Panc1 (cell line): ENCODE measurements at places on chromosomes 3 and 15. TPM values are rescaled to one million over a fixed set of nuclear protein-coding genes. Genes with fewer than 3 reads are reported as not detected.

The ITGA11 gene
- total RNA-seq = 0.28 TPM

The MOBP gene
- not detected for total RNA-seq

The EXD1 gene
- 0.15 TPM for total RNA-seq

The DLL4 gene
- total RNA-seq = 0.31 TPM

The ARHGEF3 gene
- total RNA-seq = 19.8 TPM

The TLR9 gene
- not detected for total RNA-seq

The CHRM5 gene
- not detected for total RNA-seq

The STAC gene
- 18.8 TPM for total RNA-seq

The SLC9C1 gene
- not detected for total RNA-seq

The ITIH4 gene
- 1.5 TPM for total RNA-seq

The CPLX3 gene
- not detected for total RNA-seq

The B2M gene
- total RNA-seq = 914 TPM

The CCR8 gene
- total RNA-seq = not detected

The ELL3 gene
- total RNA-seq = 6.8 TPM

The DUOXA2 gene
- not detected for total RNA-seq

The EPB42 gene
- total RNA-seq = 0.10 TPM

The RBP2 gene
- not detected for total RNA-seq

The SNTN gene
- not detected for total RNA-seq

The PIERCE2 gene
- total RNA-seq = 2.8 TPM

The EIF4G1 gene
- 798 TPM for total RNA-seq

The SOX14 gene
- not detected for total RNA-seq

The RHCG gene
- total RNA-seq = 3.0 TPM

The LYZL4 gene
- total RNA-seq = not detected

The GP9 gene
- total RNA-seq = not detected

The GADL1 gene
- not detected for total RNA-seq

The SEMA3G gene
- 1.6 TPM for total RNA-seq

The LRRC34 gene
- total RNA-seq = 1.2 TPM

The ARNT2 gene
- total RNA-seq = 16.8 TPM

The BNC1 gene
- not detected for total RNA-seq

The SLC24A5 gene
- not detected for total RNA-seq

The SLC22A14 gene
- 0.13 TPM for total RNA-seq

The SNX4 gene
- total RNA-seq = 34.3 TPM

The COX5A gene
- total RNA-seq = 353 TPM

The FAM81A gene
- total RNA-seq = 7.3 TPM

The SCN11A gene
- total RNA-seq = not detected

The DAZL gene
- total RNA-seq = not detected

The FBXW12 gene
- not detected for total RNA-seq

The CCR4 gene
- total RNA-seq = 0.10 TPM

The AZI2 gene
- total RNA-seq = 42.4 TPM

The NPAP1 gene
- not detected for total RNA-seq

The FSIP1 gene
- total RNA-seq = 1.4 TPM

The SEC11A gene
- total RNA-seq = 164 TPM

The PDZRN3 gene
- total RNA-seq = not detected

The STXBP5L gene
- 0.05 TPM for total RNA-seq

The CYP1A1 gene
- 0.15 TPM for total RNA-seq

The SI gene
- not detected for total RNA-seq

The ECT2 gene
- 102 TPM for total RNA-seq

The CDC25A gene
- 12.8 TPM for total RNA-seq

The MAP1A gene
- total RNA-seq = 1.6 TPM

The MFGE8 gene
- 1,799 TPM for total RNA-seq

The CA12 gene
- 0.74 TPM for total RNA-seq

The ZBBX gene
- not detected for total RNA-seq
